ENCODE measurements at places on chromosomes 2 and 18.

DNA sequence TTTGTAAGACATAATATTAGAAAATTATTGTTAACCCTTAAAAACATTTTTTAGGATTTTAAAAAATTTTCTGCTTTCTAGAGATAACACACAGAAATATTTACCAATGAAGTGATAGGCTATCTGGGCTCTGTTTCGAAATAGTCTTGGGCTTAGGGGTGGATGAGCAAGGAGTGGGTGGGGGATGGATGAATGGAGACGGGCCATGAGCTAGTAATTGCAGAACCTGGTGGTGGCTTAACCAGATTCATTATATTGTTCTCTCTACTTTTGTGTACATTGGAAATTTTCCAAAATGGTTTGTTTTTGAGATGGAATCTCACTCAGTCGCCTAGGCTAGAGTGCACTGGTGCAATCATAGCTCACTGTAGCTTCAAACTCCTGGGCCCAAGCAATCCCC, 89.6 kb downstream of the TCF7L1 start:
- peak; percentile 42 for DNase-seq

DNA sequence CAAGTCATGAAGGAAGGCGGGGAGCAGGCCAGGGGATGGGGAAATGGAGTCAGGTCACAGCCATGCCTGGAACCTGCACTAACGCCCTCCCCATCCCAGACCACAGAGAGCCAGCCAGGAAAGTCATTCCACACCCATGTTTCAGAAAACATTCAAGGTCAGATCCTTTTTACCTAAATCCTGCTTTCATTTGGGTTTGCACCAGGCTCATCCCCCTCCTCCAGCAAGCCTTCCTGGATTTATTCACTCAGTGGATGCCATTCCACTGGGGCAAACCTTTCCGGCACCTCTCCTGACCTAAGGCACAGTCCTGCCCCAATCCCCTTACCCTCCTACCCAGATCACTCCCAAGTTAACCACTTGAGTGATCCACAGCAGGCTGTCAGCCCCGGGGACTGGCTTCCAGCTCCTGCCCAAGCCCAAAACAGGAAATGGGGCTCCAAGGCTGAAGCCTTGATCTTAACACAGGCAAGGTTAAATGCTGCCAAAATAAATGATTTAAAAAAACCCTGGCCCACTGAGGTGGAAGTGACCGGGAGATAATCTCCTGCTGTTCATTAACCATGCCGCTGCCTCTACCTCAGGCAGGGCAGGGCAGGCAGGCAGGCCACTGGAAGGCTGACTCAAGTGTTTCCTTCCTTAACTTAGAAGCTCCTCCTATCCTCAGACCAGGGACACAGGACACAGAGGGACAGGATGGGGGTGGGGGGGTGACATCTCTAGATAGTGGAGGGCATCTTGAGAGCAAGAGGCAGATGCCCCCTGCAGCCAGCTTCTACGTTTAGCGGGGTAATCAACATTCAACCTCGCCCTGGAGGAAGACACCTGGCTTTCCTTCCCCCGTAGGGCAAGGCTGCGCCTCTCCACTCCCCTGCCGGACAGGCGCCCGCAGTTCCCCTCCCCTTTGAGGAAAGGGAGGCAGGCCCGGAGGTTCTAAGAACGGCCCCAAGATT, 1.4 kb downstream of the RAB11FIP5 start:
- DNase-seq: no peak

GRCh38 chr2:74357627-74358026, 14.4 kb upstream of the SLC4A5 start:
- no peak for DNase-seq

GRCh38 chr2:31802711-31803110, 208.1 kb downstream of the MEMO1 start:
- DNase-seq: no peak

GRCh38 chr18:49898421-49898820, 85.1 kb upstream of the ACAA2 start:
- DNase-seq: peak; percentile 89

GRCh38 chr2:58899692-58900091, 658.6 kb upstream of the FANCL start:
- DNase-seq: no peak

DNA sequence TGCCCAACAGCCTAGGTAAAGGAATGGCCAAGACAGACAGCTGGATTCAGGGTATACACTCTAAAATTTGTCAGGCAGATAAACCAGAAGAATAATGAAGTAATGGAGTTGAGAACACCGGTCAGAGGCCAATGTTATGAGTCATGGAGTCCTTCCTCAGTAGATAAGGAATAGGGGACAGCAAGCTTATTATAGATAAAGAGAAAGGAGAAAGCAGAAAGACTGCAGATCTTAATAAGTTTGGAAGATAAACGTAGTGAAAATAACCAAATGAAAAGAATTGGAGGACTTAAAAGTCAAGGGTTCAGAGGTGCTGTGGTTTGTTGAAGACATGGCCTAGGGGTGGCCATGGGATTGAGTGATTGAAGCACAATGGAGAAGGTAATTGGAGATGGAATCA, 63.5 kb upstream of the NFE2L2 start:
- peak; percentile 55 for DNase-seq

GRCh38 chr2:65049010-65049639, 7.1 kb upstream of the CEP68 start:
- no peak for DNase-seq

- no peak for DNase-seq
These were observed 447 bp downstream of the TRAF3IP1 start for GRCh38 chr2:238320648-238321281.

- DNase-seq: no peak
These were observed 147.6 kb downstream of the CLIP4 start for GRCh38 chr2:29262681-29263260.

- DNase-seq: no peak
These were observed 2.1 kb downstream of the LRRTM1 start for GRCh38 chr2:80302314-80303005.

- DNase-seq: peak; percentile 79
These were observed 127.3 kb downstream of the PRKCE start for GRCh38 chr2:45778720-45779171.

GRCh38 chr2:25819597-25820039, 58.7 kb downstream of the ASXL2 start:
- DNase-seq: no peak

DNA sequence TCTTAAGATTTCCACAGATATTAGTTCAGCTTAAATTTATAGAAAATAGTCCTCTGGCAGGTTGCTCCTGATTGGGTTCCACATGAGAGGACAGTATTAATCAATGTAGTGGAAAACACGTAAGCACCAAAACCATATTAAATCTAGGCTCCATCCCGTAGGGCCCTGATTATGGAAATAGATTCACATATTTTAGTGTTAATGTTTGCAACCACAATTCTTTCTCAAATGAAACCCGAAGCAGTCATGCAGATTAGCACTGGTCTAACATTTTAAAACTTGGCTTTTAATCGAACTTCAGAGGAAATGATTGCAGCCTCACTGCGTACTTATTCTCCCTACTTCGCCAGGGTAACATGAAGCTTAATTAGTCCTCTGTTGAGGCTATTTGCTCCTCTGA, 60.9 kb downstream of the METTL4 start:
- no peak for DNase-seq

GRCh38 chr2:178193496-178193822, 853 bp upstream of the OSBPL6 start:
- no peak for DNase-seq

GRCh38 chr18:74286106-74286855, 5.5 kb downstream of the CYB5A start:
- DNase-seq: peak; percentile 32

GRCh38 chr2:31227110-31227509, 6.8 kb upstream of the EHD3 start:
- no peak for DNase-seq

- no peak for DNase-seq
These were observed 9.2 kb upstream of the DNAH7 start for GRCh38 chr2:196077821-196078220.

GRCh38 chr18:37453752-37454151, 111.8 kb downstream of the CELF4 start:
- peak; percentile 26 for DNase-seq

- DNase-seq: no peak
These were observed 1.8 kb downstream of the CDK5R2 start for GRCh38 chr2:218961229-218961628.

- peak; percentile 61 for DNase-seq
These were observed 40.8 kb downstream of the GTF3C3 start for GRCh38 chr2:196758474-196759377.

DNA sequence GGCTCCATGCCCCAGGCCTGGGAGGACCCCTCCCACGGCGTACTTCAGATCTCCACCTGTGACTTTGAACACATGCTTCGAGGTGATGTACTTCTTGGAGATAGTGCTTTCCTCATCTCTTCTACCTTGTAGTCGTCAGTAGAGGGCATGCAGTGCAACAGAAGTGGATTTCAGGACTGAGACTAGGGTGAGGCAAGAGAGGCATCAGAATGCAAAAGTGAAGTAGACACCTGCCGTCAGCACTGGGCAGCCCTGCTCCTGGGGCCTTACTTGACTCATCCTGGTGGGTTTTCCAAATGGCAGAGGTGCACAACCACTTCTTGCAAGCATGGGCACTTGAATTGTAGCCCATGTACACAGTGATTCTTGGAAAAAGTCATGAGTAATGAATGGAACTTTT, 258.8 kb downstream of the NEDD4L start:
- no peak for DNase-seq

GRCh38 chr2:171226461-171226860, 65.8 kb upstream of the TLK1 start:
- DNase-seq: no peak

DNA sequence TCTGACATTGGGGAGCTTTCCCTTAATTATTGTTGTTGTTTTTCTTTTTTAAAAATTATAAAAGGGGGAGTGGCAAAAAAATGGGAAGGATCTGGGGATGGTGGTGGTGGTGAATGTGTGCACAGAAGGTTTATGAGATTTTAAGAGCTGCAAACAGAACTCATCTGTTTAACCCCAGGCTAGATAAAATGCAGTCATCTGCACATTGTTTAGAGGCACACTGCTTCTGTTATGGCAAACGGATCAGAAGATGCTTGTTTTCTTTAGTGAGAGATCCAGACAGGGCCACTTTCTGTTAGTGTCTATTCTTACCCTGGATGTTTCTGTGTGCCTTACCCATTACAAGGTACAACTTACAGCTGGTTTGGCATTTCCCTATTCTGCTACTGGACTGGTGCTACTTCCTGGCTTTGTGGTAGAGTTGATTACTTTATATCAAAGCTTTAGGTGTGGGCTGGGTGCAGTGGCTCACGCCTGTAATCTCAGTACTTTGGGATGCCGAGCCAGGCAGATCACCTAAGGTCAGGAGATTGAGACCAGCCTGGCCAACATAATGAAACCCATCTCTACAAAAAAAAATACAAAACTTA, 68.2 kb upstream of the NRP2 start:
- no peak for DNase-seq

DNA sequence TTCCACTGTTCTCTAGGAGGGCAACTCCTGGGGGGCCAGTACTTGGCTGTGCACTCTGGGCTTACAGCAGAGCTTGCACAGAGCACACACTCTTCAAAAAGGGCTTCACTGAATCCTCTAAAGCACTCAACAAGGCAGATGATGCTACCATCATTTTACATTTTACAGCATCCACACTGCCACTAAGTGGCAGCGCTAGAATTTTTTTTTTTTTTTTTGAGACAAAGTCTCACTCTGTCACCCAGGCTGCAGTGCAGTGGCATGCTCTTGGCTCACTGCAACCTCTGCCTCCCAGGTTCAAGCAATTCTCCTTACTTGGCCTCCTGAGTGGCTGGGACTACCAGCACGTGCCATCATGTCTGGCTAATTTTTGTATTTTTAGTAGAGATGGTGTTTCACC, 8.6 kb downstream of the AMMECR1L start:
- DNase-seq: no peak

DNA sequence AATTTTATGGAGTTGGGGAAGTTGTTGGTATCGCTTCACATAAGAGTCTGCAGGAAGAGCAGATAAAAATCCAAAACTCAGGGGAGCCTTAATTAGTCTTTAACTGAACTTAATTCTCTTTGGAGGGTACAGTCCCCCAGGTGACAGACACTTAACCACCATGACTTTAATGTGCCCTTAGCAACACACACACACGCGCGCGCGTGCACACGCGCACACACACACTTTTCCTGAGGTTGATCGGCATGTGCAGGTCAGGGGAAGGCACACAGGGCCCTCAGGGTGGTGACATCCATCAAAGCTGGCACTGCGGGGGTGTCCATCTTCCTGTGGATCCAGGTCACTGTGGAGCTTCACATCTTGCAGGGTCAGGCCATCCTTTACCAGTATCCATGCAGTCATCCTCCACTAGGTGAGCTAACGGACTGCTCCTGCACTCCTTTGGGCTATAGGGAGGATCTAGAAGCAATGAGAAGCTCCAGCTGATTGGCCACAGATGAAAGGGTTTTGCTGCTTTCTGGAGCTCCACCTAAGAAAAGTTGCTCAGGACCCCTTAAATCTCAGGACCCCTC, 21.9 kb upstream of the NCK2 start:
- no peak for DNase-seq

GRCh38 chr18:10477121-10477862, 22.9 kb downstream of the APCDD1 start:
- DNase-seq: no peak

DNA sequence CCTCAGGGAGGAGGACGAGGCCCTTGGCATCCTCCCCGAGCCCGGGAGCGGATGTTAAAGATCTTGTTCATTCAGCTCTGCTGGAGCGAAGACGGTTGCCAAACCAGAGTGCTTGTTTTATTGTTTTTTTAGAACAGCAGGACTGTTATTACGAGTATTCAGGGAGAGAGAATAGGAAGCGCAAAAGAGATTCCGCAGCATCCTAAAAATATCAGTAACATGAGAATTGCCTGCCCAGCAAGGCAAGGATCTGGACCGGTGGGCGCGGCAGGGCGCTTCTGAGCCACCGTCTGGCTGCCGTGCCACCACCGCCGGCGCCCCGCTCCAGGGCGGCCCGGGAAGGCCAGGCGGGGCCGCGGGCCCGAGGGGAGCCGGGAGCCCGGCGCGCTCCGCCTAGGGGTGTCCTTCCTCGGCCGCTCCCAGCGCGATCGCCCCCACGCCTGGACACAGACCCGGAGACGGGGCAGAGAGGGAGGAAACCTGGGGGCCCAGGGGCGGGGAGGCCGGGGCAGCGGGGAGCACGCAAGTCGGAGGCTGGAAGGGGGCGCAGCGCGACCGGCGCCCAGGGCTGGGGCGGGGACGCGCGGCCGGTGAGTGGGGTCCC, 843 bp downstream of the CYS1 start:
- peak; percentile 67 for DNase-seq

DNA sequence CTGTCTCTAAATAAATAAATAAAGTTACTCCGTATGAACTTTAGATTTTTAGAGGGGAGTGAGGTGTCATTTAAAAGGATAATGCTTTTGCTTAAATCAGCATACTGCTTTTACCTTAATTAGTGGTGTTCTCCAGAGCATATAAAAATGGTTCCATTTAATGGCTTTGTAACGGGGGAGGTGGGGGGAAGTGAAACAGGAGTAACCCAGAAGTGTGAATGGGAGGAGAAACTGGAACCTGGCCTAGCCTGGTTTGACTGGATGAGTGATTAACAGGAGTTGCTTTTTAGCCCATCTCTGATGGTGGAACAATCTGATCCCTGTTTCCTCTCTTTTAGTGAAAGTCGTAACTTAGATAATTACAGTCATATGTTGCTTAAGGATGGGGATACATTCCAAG, 1.6 kb downstream of the CNDP2 start:
- DNase-seq: no peak

Measured in fibroblast of pulmonary artery (primary cell).